ENCODE measurements at places on chromosomes 13 and 19.

- DNase-seq = no peak
These were observed 444.4 kb upstream of the ZNF507 start for GRCh38 chr19:31900991-31901390.

GRCh38 chr13:31859571-31859970 is 120.2 kb downstream of the RXFP2 start:
- peak; percentile 22 for DNase-seq

DNA sequence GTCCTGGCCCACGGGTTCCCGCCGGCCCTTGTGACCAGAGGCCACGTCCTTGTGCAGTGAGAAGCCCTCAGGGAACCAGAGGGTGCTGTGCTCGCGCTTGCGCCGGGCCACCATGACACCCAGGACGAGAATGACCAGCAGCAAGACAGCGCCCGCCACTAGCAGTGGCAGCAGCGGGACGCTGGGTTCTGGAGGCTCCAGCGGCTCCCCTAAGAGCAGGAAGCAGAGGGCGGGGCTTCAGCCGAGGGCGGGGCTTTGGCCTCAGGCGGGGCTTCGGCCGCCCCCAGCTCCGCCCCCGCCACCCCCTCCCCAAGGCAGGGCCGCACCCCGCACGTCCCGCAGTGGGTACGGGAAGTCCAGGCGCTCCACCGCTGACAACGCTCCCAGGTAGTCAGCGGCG is 30.4 kb downstream of the NOTCH3 start:
- DNase-seq = no peak

GRCh38 chr19:3801412-3802096 is 15.4 kb upstream of the MATK start:
- no peak for DNase-seq

DNA sequence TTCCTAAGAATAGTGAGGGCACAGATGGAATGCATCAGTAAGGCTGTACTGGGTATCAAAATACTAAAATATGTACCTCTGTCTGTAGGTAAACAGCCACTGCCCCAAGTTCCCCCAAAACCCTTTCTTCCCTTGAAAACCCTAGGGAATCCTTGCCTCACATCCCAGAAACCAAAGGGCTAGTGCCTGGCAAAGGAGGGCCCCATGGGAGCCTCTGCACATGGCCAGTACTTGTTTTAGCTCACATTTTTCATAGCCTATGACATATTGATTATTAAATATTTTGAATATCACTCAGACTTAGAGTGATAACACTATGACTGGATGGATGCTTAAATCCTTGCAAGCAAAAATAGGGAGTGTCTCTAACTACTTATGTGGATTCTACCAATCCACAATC is 237.1 kb downstream of the LHFPL6 start:
- no peak for DNase-seq

DNA sequence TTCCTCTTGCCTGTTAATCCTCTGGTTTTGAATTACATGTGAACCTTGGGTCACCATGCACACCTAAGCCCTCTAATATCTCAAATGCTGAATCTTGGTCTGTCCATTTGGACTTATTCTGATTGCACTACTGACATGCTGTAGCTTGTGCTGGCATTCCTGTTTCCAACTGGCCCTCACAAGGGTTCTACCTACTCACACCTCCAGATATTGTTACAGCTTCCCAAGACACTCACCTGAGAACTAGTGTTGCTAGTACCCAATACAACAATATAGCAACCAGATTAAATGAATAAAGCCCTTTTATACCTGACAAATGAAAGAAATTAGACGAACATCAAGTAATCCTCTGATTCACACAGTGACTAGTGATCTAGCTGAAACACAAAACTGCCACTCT is 16.6 kb downstream of the TEX30 start:
- no peak for DNase-seq
